ENCODE measurements at places on chromosomes 5 and 9.

DNA sequence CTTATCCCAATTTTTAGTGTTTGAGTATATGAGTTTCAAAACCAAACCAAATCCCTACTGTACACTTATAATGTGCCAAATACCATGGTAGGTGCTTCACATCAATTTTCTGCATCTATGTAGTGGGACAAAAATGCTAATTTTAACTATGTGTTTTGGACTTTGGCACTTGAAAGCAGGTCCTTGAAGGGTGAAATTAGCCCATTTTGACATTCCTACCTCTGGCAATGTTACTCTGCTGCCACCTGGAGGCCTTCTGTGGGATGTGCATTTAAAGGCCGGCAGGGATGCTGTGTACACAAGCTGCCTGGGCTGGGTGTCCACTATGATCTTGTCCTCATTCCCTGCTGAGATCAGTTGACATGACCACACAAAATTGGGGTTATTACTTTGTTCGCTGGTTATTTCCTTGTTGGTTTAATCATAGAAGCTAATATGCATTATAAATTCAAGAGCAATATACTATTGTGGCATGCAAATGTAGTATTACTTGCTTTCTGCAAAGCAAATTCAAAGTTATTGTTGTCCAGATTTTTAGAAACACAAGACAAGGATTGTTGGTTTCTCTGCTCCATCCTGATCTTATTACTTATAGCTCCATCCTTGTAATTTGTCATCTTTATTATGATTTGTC lies 166.8 kb downstream of the ARHGEF28 start:
- DNase-seq, result no peak

GRCh38 chr5:152804179-152804578 lies 399.1 kb upstream of the NMUR2 start:
- no peak for DNase-seq

GRCh38 chr5:131550606-131551005 lies 84.4 kb downstream of the RAPGEF6 start:
- DNase-seq, result no peak

DNA sequence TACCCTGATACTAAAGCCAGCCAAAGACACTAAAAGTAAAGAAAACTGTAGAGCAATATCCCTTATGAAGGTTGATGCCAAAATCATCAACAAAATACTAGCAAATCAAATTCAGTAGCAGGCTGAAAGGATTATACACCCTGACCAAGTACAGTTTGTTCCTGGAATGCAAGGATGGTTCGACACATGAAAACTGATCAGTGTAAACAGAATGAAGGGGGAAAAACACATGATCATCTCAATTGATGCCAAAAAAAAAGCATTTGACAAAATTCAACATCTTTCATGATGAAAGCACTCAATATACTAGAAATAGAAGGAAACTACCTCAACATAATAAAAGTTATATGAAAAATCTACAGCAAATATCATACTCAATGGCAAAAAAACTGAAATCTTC lies 43.5 kb upstream of the LRRC14B start:
- no peak for DNase-seq

- no peak for DNase-seq
Observed at GRCh38 chr5:146618434-146618833, 102.4 kb upstream of the GPR151 start.

GRCh38 chr9:115042781-115043509 lies 75.0 kb downstream of the TNC start:
- DNase-seq, result no peak

GRCh38 chr5:10624679-10625078 lies 60.8 kb downstream of the ANKRD33B start:
- no peak for DNase-seq

GRCh38 chr5:113047733-113048652 lies 71.4 kb downstream of the DCP2 start:
- DNase-seq, result no peak

- no peak for DNase-seq
Observed at GRCh38 chr5:37886242-37886905, 46.5 kb upstream of the GDNF start.

DNA sequence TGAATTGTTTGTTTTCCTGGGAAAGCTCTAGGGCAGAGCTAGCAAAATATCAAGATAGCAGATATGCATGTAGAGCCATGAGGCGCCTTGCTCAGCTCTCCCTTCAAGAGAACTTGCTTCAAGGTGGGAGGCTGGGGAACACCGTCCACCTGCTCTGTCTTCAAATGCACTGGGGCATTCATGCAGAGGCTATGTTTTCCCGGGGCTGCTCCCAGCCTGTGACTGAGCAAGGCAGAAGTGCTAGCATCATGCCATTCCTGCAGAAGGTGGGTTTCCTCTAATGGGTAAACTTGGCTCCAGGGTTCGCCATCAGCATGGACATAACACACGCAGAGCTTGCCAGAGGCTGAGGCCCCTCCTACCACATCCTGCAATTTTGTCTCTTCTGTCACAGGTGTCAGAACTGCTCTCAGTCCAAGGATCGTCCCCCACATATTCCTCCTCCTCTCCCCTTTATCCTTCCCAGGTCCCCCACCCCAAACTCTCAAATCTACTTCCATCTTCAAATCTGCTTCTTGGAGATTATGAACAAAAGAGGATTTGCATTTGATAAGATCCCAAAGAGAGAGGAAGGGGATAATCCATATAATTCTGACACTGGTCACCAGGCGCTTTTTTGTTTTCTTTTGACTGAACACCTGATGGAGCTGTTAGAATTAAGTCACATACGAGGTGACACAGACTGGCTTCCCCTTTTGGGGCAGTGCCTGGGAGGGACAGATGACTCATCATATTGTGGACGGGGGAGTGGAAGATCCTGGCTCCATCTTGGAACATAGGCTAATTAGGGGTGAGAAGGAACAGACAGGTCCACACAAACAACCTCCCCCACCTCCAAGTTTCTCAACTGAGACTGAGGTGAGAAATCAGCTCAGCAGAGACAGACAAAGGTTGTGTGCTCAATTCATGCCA lies 85.0 kb upstream of the TAF11L2 start:
- DNase-seq, result no peak

DNA sequence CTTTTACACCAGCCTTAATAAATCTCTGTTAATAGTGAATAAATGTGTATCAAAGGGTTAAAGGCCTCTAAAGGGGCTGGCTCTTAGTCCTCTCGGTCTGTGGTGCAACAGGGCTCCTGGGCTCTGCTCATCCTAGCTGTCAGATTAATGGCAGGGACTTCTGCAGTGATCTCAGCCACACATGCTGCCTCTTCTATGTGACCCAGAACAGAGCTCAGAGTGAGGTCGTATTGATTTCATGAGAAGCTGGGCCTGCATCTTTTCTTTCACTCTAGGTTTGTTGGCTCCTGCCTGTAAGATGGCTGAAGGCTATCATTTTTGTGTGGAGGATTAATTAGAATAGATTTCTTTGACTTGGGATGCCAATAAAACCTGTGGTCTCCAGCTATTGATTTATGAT lies 165.0 kb upstream of the GLRA1 start:
- DNase-seq, result no peak

DNA sequence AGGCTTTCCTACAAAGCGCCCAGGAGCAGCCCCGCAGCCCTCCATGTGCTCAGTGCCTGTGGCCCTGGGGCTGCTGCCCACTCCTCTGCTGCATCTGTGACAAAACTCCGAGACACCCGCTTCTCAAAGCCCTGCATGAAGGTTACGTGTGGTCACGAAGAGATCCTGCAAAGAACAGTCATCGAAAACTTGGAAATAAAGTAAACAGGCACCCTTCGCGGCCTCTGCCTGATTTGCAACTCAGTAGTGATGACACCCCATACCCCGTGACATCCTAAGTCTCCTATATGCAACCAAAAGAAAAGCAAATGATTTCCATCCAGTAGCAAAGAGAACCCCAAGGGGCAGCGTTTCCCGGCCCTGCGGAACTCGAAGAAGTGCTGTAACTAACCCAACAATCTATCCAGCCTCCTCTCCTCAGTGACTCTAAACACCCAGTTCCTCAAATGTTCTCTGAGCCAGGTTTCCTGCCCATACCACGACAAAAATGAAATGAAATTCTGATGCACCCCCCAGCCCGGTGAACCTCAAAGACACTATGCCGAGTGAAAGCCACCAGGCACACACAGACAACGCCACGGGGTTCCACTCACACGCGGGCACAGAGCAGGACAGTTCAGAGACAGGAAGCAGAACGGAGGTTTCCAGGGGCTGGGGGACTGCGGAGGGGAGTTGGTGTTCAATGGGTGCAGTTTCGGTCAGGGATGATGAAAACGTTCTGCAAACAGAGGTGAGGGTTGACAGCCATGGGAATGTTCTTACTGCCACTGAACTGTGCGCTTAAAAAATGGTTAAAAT lies 19.0 kb downstream of the NACC2 start:
- no peak for DNase-seq

GRCh38 chr5:97276474-97277120 lies 93.5 kb upstream of the RIOK2 start:
- no peak for DNase-seq

GRCh38 chr9:126604059-126605055 lies 9.4 kb upstream of the LMX1B start:
- DNase-seq, result no peak

DNA sequence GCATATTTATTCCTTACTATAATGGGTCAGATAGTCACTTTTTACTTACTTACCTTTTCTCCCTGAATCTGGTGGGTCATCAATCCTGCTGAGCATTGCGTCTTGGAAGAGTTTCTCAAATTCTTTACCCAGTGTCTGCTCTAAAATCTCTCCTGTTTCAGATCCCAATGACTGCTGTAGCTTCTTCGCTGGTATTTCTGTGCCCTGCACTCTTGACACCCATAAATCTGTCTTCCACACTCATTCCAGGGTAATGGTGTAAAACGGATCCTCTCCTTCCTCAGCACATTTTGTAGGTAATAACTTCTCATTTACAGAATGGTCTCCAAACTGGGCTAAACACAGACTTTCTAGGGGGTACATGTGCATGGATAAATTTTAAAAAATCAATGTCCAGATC lies 407.4 kb downstream of the DMAC1 start:
- DNase-seq, result no peak

GRCh38 chr9:124631326-124631725 lies 124.1 kb upstream of the NR5A1 start:
- no peak for DNase-seq

GRCh38 chr5:36363101-36363500 lies 61.4 kb upstream of the RANBP3L start:
- DNase-seq, result no peak

DNA sequence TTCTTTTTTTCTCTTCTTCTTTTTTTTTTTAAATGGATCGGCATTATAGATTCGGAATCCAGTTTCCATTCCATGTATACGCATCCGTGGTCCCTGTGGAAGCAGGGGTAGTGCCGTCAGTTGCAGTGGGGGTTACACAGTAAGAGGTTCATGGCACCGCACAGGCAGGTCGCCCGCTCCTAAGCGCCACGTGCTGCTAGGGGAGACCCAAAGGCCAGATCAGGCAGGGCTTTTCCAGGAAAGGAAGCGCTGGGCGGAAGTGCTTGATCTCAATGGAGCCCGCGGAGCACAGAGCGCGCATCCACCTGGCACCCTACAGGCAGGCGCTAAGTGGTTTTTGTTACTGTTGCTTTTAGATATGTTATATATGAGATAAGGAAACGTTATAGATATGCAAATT lies 174.8 kb upstream of the OR13F1 start:
- no peak for DNase-seq

DNA sequence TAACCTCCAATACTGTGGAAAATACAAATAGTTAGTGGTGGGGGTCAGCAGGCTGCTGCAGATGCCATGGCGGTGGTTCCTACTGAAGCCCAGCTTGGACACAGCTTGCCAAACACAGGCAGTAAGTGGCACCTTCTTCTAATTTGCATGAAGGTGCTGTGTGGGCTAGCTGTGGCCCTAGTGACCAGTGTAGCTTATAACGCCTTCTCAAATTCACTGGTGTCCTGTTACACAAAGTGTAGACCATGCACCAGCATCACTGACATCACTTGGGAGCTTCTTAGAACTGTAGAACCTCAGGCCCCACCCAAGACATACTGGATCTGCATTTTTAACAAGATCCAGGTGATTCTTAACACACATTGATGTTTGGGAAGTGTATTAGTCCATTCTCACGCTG lies 58.8 kb upstream of the TGFBR1 start:
- no peak for DNase-seq

DNA sequence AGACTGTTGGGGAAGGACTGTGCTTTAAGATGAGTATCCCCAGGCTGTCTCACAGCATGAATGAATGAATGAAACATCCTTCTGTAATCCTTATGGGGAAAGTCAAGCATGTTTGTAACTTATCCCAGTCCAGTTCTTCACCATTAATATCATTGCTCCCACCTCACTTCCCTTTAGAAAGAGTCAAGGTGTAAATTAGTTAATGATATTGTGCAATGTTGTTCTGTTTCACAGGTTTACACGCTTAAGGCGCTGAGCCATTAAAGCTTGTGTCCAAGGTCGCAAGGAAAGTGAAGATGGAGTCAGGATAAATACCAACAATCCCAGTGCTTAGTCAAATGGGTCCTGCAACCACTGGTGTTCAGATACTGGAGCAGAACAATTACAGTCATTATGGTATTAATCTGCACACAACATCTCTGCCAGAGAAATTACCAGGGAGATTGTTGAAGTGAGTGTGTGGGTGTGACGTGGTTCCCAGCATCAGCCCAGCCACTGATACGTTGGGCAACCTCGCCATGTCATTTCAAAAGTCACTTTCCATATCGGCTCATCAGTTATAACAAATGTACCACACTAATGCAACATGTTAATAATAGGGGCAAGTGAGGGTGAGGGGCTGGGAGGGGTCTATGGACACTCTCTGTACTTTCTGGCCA lies 1.5 kb upstream of the MYO10 start:
- no peak for DNase-seq

- DNase-seq, result no peak
Observed at GRCh38 chr9:106773750-106774149, 89.2 kb upstream of the ZNF462 start.

- no peak for DNase-seq
Observed at GRCh38 chr5:17305964-17306725, 88.7 kb downstream of the BASP1 start.

GRCh38 chr5:59204114-59204897 lies 621.4 kb downstream of the RAB3C start:
- no peak for DNase-seq

GRCh38 chr5:157172403-157172802 lies 6.3 kb upstream of the GARIN3 start:
- DNase-seq, result no peak

- no peak for DNase-seq
Observed at GRCh38 chr5:11030671-11031070, 269.6 kb upstream of the DAP start.

All from AG04450 (cell line).